ENCODE measurements at places on chromosomes 1 and 21. TPM values are rescaled to one million over a fixed set of nuclear protein-coding genes. Genes with fewer than 3 reads are reported as not detected.

Gene RXRG
- total RNA-seq, result not detected

Gene CFAP141
- total RNA-seq, result not detected

Gene LRRN2
- total RNA-seq, result not detected

Gene LRRC39
- total RNA-seq, result 1.2 TPM

Gene GDAP2
- total RNA-seq, result 30.1 TPM

Gene FOXO6
- total RNA-seq, result not detected

Gene SERPINC1
- not detected for total RNA-seq

Gene TAF13
- 84.7 TPM for total RNA-seq

- peak; percentile 90 for DNase-seq
Observed at GRCh38 chr21:45990049-45990711, 8.6 kb downstream of the COL6A1 start.

DNA sequence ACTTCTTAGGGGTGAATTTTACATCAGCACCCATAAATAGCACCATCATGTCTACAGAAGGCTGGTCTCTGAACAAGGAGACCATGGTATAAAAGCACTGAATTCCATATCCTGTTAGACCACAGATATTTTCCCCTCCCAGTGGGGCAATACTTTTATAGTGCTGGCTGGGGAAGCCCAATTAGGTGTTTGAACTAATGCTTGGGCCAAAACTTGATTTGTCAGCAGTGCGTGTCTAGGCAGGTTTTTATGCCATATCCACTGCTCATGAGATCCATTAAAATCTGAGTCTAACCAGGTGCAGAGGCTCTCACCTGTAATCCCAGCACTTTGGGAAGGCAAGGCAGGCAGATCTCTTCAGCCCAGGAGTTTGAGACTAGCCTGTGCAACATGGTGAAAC, 623.0 kb downstream of the NPHP4 start:
- no peak for DNase-seq

DNA sequence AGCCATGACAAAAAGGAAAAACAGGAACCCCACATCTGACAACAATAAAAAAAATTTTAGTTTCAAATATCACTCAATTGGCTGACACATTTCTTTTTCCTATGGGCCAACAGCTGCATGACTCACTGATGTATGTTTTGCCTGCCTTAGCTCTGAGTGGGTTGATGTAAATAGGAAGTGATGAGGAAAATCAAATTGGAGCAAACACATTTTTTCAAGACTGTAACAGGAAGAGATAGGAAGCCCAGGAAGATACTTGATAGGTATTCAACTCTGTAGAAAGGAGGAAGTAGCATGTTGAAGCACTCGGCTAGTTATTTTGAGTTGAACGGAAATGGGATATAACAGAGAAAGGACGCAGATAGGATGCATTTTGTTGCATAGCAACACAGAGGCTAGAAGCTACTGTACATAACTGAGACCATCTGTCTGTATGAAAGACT, 168.0 kb upstream of the NR5A2 start:
- no peak for DNase-seq

- DNase-seq, result no peak
Observed at GRCh38 chr1:198465201-198466144, 75.0 kb downstream of the ATP6V1G3 start.

GRCh38 chr1:11770011-11770410, 8.0 kb downstream of the C1orf167 start:
- no peak for DNase-seq

DNA sequence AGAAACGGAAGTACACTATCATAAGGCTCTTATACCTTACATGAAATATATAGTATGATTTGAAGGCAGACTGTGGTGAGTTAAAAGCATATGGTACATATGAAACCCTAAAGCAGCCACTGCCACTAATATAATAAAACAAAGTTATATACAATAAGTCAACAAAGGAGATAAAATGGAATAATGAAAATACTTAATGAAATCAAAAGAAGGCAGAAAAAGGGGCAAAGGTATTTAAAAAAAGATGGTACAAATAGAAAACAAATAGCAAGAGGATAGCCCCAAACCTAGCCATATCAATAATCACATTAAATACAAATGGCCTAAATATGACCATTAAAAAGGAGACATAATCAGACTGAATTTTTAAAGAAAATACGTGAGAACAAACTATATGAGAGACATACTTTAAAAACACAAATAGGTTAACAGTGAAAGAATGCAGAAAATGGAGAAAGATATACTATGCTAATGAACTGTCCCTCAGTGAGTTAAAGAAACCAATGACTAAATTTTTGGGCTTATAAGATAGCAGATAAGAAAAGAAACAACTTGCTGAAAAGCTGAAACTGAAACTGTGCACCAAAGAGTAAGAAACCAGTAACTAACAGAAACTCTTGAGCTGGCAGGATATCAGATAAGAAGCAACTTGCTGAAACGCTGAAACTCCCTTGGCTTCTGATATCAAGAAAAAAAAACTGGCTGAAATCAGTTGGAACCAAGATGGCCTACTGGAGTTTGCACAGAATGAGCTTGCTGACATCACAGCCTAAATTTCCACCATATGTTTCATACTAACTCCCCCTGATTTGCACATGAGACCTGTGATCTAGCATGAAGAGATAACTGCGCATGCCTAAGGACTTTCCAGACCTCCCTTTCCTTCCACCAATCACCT, 44.3 kb upstream of the IL10 start:
- DNase-seq, result no peak

DNA sequence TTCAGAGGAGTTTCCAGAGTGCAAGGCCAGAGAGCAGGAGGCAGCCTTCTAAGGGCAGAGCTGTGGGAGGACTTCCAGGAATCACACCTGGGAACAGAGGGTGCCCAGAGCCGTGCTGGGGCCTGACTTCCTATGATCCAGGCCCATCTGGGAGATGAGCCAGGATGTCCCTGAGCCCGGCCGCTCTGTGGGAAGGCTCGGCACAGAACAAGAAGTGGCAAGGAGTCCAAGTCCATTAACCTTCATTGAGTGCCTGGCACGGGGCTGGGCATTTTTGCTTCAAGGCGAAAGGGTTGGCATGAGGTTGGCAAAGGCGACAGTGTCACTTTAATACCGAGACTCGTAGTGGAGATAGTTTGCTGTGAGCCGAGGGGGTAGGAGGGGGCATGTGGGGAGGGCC, 18.2 kb downstream of the TMEM201 start:
- DNase-seq, result peak; percentile 76

DNA sequence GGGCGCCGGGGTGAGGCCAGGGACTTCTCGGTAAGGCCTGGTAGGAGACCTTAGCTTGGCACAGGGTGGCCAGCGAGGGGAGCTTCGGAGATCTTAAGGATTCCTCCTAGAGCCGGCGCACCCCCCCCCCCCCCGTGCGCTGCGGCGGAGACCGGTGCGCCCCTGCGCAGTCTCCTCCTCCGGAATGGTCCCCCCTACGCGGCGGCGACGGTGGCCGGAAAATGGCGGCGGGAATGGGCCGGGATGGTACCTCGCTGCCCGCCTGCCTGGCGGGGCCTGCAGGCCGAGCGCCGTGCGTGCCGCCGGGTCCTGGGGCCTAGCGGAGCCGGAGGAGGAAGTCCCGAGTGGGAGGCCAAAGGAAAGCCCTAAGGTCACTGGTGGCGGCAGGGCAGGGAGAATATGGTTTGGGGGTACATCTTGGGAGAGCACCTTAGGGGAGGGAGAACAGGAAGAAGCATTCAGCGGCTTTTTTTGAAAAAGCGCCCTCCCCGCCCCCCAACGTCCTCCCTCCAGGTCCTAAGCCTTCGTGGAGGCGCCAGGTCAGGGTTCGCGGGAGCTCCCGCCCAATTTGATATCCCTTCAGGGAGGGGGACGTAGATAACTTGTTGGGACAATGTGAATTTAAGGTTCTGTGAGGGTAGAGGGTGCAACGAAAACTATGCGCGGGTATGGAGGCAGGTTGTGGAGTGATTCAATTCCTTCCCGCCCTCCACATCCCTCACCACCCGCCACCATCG, 429 bp downstream of the SRRM1 start:
- no peak for DNase-seq

- no peak for DNase-seq
Observed at GRCh38 chr1:184889166-184889565, 85.1 kb downstream of the NIBAN1 start.

GRCh38 chr1:152756872-152757271, 953 bp upstream of the KPRP start:
- peak; percentile 78 for DNase-seq

DNA sequence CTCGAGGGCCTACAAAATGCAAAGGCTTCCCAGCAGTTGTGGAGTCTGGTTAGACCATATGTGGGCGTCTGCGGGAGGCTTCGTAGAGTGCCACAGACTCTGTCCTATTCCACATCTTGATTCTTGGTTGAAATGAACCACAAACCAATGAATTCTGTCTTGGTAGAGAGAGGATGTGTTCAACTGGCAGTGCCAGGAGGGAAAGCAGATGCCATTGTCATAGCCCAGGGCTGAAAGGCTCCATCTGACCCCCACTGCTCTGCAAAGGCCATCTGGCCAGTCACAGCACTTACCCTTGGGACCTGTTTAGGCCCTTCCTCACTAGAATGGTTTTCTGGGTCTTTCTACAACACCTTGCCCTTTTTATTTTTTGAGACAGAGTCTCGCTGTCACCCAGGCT, 22.1 kb downstream of the ACOT11 start:
- peak; percentile 18 for DNase-seq

DNA sequence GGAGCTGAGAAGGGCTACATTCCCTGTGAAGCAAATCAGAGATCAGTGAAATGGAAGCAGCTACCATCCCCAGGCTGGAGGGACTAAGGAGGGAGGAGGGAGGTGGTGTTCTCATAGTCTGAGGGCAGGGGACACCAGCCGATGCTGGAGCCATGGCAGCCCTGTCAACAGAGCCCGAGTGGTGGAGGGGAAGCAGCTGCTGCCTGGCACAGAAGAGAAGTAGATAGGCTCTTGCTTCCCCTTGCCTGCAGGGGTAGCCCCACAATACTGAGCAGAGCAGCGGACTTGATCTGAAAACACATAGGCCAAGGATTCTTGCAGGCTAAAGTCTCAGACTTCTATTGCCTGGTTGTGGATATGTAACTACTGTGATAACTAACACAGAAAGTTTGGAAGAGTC, 255.1 kb downstream of the FGGY start:
- no peak for DNase-seq

DNA sequence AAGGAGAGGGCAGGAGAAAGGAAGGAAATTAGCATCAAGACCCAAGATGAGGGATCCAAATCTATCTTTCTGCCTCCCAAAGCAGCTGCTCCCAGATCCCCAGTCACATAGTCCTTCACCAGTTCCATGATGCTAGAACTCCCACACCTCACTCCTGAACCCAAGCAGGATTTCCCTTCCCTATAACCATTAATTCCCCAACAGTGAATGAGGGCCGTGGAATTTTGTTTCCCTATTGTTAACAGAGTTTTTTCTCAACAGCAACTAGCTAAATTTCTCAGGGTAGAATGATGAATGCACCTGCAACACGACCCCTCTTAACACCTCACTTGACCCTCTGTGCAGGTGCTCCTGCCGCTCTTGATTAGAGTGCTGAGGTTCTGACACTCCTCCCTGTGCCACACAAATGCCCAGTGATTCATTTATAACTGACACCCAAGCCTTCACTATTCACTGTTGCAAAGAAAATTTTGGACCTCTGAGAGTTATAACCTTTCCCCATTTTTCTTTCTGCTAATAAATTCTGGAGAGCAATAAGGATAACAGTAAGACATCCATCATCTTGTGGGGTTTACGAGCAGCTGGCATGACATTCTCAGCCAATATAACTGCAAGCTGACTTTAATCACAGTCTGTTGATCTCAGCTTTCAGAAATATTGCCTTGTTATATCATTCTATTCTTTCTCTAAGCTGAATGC, 25.4 kb upstream of the NPL start:
- no peak for DNase-seq

DNA sequence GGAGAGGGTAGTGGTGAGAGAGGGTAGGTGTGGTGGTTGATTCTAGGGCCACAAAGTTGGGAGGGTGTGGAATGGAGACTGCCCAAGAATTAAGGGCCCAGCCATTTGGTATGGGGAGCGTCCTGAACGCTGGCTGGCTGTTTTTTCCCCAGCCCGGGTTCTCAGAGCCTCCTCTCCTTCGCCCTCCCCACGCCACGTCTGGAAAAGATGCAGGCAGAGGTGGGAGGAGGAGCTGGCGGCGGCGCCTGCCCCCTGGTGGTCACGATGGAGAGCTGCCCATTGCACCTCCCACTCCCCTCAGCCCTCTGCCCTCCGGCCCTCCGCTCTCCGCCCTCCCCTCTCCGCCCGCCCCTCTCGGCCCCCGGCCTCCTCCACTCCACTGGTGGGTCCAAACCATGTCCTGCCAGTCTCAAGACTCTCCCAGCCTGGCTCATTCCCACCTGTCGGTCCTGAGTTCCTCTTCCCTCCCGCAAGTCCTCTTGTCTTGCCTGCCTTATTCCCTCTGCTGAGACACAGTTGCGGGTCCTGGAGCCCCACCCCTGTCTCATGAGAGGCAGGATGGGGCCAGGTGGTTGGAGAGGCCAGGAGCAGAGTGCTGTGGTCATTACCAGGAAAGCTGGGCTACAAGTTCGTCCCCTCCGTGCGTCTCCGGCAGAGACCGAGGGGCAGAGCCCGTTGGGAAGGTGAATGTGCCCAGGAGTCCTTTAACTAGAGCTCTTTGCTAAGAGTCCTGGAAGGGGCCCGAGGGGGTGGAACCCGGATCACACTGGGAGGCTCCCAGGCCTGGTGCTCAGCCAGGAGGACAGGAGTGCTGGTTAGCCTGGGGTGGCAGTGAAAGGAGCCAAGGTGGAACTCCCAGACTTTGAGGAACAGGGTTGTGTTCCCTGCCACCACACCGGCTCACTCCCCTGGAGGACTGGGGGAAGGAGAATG, 22.6 kb downstream of the ETNK2 start:
- peak; percentile 97 for DNase-seq

GRCh38 chr1:161978011-161978790, 45.5 kb downstream of the OLFML2B start:
- DNase-seq, result peak; percentile 29

DNA sequence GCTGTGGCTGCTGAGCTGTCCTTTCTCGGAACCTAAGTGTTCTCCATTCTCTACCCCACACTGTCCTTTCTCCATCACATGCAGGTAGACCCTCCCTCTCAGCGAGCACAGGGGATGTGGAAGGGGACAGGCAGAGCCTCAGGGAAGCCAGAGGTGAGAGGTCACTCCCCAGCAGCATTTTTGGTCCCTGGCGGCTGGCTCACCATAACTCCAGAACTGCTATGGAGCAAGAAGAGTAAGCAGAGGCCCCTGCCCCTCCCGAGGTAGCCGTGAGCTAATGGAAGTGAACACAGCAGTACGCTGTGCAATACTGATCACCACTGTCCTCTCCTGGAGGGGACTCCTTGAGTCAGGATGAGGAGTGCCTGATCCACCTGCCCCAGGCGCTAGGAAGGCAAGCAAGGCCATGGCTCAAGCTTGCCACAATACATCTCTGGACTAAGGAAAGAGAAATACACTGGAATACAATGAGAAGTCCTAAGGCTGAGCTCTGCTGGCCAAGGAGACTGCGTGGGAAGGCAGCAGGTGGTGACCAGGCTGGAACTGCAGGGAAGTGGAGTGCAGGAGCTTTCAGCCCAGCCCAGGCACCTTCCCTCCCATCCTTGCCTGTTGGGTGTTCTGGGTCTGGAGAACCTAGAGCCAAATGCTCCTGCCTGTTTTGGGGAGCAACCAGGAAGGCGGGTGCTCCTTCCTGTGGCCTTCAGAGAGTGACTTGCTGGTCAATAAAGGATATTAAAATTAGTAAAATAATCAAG, 96.2 kb downstream of the LAMC2 start:
- no peak for DNase-seq

Data from osteoblast (primary cell).